Activated gamma-delta T cell treated with anti-CD3 and anti-CD28 coated beads, Interleukin-2, amount 50 U/mL, for 16 hours (primary cell): ENCODE measurements at places on chromosomes 2 and 18.

DNA sequence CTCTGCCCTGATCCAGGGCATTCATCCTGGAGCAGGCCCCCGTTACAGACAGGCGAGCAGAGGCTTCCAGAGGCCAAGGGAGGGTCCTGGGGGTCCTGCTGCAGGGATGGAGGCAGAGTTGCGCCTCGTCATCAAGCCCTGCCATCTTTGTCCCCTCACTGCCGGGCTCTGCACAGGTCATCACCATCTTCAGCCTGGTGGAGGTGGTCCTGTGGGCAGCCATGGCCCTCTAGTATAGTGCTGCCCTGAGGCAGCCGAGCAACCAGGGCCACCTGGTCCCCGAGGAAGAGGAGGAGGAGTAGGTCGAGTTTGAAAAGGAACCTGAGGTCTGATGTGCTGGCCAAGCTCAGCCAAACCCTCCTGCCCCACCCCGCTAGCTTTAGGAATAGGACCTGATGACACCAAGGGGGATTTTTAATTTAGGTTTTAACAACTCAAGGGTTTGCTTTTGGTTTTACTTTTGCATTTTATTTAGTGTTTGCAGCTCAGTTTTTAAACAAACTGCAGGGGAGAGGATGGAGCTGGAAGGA lies 8.8 kb upstream of the ALPI start:
- DNase-seq = no peak

DNA sequence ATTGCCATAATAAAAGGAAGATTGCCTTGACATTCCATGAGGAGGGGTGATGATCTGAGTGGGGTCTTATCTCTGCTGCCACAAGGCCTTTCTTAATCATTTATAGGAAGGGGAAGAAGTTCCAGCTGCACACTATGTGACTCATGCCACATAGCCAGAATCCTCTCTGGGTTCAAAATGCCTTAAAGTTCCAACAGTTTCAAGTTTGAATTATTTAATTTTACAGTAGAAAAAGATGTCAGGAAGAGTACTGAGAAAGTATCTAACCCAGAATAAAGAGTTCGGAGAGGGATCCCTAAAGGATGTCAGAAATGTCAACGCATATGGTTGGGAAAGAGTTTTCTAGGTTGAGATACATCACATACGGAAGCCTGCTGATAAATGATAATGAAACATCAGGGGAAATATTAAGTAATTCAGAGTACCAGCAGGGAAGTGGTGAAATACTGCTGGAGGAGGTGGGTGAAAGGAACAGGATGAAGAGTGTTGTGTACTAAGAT lies 999.9 kb downstream of the TSN start:
- no peak for DNase-seq

DNA sequence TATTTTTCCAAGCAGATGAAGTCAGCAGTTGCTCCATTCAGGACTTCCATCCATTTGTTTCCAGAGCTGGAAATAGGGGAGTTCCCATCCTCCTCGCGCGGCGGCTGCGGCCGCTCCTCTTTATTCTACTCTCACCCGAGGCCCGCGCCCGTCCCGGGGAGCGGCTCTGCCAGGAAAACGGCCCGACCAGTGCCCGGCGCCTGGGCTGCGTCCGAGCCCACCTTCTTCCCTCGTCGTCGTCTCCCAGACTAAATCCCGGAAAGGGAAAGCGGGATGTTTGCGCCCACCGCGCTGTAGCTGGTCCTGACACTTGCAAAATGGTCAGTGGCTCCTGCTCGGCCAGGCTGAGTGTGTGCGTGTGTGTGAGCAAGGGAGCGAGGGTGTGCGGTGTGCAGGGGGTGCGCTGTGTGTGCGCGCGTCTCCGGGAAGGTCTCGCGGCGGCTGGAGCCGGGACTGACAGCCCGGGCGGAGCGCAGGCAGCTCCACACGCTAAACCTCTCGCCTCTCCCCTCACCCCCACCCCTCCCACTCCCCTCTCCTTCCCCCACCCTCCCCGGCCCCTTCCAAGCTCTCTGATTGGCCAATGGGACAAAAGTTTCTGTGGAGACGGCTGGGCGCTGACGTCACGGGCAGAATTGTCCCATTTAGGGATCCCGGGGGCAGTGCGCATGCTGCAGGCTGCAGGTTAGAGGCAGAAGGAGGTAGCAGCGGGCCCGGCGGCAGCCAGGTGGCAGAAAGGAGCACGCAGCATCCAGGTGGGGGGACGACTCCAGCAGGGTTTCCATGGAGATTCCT lies at the start of gene NOL4:
NOL4 (minus strand) TSS at position 491 of the 795 bp plus-strand sequence. CDS start 1,660 bp downstream, outside the sequence.
- DNase-seq = no peak

- DNase-seq = no peak
These were observed 14.7 kb downstream of the FOSL2 start for GRCh38 chr2:28407131-28407975.
